ENCODE measurements at places on chromosomes 6 and 20. TPM values are rescaled to one million over a fixed set of nuclear protein-coding genes. Genes with fewer than 3 reads are reported as not detected.

HLA-DQA2 gene
- polyA plus RNA-seq = 0.49 TPM

DNA sequence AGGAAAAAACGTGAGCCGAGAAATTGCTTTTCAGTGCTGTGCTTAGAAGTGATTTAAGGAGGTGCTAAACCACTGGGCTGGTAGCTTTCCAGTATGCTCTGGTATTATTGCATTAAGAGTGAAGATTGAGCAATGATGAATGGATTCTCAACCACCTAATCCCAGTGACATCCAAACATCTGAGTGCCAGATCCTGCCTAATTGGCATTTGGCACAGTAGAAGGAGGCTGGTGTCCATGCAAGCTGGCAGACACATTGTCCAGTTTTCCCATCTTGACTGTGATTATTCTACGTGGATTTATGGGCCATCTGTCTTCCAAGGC, 398.0 kb upstream of the PLCB4 start:
- no peak for DNase-seq

SLC35D3 gene
- polyA plus RNA-seq = not detected

DNA sequence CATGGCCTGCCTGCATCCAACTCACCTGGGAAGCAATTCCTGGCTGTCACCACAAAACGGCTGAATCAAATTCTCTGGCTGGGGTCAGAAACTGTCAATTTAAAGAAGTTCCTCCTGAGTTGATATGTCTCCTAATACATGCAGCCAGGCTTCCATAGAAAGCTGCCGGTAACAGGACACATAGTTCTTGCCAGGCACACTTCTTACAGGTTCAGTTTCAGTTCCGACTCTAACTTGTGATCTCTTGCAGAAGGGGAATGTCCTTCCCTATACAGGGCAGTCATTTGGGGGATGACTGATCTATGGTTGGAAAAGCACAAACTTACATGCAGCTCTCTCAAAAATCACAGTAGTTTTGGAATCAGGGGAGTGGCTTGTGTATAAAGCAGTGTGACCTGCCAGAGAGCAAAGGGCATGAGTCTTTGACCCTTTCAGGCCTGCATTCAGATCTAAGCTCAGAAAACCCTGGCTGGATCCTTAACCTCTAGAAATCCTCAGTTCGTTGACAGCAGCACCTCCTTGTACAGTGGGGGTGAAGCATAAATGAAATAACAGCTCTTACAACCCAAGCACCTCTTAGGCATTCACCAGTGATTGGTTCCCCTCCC, 195.6 kb downstream of the SCP2D1 start:
- DNase-seq = no peak

AGPAT1 gene
- 63.2 TPM for polyA plus RNA-seq

- DNase-seq = no peak
Observed at GRCh38 chr20:32190616-32191415, 16.7 kb downstream of the PLAGL2 start.

GRCh38 chr6:81751388-81752083, 945 bp downstream of the TENT5A start:
- peak; percentile 51 for DNase-seq

SLCO4A1 gene
- polyA plus RNA-seq = 0.96 TPM

PHACTR1 gene
- 9.2 TPM for polyA plus RNA-seq

- DNase-seq = no peak
Observed at GRCh38 chr6:45658958-45659357, 281.2 kb upstream of the SUPT3H start.

DNA sequence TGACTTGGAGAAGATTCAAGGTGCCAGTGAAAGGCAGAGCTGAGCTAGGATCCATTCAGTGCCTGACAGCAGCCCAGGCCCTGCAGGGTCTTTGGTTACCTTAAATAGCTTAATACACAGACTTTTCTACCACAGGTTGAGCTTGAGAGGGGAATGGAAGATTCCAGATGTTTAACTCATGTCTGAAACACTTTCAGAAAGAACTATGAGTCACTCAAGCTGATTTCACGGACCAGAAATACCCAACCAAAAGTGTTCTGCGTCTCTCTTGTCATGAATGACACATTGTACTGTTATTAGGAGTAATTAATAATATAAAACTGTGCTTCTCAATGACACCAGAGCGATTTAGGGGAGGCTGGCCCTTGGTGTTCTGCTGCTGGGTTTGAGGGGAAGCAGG, 6.4 kb upstream of the PMEPA1 start:
- DNase-seq = no peak

DNA sequence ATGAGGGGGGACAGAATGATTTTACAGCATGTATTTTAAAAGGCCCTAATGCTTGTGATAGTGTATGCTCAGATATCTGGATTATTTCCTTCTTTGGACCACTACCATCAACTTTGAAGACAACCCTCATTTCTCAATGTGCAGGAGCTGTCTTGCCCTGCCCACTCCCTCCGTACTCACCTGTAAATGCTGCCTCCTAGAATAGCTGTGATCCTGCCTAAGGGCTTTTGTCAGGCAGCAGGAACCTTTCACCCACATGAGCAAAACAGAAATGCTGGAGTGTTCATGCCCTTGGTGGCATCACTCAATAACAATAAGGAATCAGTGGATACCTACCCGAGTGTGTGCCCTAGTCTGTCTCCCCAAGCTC, 723.6 kb upstream of the FLRT3 start:
- no peak for DNase-seq

DNA sequence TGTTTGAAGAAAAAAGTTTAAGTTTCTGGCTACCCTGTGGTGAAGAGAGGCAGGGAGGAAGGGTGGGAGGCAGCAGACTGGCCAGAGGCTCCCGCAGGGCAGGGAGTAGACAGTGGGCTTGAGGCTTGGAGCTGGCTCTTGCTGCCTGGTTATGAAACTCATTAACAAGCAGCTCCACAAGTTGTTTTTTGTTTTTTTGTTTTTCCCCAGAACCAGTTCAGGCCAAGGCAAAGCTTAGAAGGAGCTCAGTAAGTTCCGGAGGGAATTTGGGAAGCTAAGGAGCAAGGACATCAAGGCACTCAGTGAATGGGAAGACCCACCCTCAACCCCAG, 4.0 kb downstream of the DLL1 start:
- no peak for DNase-seq

DNA sequence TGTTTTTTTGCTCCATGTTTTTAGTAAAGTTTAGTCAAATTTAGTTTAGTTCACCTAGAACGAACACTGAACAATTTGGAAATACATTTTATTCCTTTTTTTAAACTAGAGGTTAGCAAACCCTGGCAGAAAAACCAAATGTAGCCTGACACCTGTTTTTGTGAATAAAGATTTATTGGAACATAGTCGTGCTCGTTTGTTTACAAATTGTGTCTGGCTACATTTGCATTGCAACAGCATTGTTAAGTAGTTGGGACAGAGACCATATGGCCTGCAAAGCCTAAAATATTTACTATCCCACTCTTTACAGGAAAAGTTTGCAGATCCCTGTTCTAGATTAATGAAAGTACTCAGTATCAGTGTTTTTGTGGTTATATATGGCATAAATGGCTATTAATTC, 56.9 kb downstream of the CD109 start:
- no peak for DNase-seq

DNA sequence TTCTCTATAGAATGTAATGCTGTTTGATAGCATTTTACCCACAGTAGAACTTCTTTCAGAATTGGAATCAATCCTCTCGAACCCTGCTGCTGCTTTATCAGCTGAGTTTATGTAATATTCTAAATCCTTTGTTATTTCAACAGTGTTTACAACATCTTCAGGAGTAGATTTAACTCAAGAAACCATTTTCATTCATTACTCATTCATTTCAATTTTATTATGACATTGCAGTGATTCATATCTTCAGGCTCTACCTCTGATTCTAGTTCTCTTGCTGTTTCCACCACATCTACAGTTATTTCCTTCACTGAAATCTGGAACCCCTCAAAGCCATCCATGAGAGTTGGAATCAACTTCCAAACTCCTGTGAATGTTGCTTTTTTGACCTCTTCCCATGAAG, 93.7 kb downstream of the ZFAND3 start:
- DNase-seq = no peak

GRCh38 chr20:10537850-10538480, 102.9 kb downstream of the SLX4IP start:
- no peak for DNase-seq

TP53TG5 gene
- polyA plus RNA-seq = 0.82 TPM

GRCh38 chr6:45420083-45420908, 42.6 kb upstream of the SUPT3H start:
- DNase-seq = peak; percentile 25

GRCh38 chr6:143222310-143222709, 161.6 kb downstream of the AIG1 start:
- DNase-seq = no peak

HLA-DOA gene
- polyA plus RNA-seq = 0.85 TPM

GRCh38 chr6:122818866-122819265, 29.8 kb downstream of the SMPDL3A start:
- no peak for DNase-seq

All from muscle of arm (tissue), 14 donors.